ENCODE measurements at places on chromosomes 7 and 10.
A peak's percentile ranks its signal among the peaks of the same experiment; 100 is the strongest.

- peak; percentile 47 for DNase-seq
Measured at GRCh38 chr7:47418601-47419309, 163.2 kb downstream of the TNS3 start.

- DNase-seq: peak; percentile 18
Measured at GRCh38 chr10:45420453-45421192, 46.6 kb downstream of the ALOX5 start.

GRCh38 chr10:61960396-61961120 lies 59.1 kb downstream of the ARID5B start:
- no peak for DNase-seq

DNA sequence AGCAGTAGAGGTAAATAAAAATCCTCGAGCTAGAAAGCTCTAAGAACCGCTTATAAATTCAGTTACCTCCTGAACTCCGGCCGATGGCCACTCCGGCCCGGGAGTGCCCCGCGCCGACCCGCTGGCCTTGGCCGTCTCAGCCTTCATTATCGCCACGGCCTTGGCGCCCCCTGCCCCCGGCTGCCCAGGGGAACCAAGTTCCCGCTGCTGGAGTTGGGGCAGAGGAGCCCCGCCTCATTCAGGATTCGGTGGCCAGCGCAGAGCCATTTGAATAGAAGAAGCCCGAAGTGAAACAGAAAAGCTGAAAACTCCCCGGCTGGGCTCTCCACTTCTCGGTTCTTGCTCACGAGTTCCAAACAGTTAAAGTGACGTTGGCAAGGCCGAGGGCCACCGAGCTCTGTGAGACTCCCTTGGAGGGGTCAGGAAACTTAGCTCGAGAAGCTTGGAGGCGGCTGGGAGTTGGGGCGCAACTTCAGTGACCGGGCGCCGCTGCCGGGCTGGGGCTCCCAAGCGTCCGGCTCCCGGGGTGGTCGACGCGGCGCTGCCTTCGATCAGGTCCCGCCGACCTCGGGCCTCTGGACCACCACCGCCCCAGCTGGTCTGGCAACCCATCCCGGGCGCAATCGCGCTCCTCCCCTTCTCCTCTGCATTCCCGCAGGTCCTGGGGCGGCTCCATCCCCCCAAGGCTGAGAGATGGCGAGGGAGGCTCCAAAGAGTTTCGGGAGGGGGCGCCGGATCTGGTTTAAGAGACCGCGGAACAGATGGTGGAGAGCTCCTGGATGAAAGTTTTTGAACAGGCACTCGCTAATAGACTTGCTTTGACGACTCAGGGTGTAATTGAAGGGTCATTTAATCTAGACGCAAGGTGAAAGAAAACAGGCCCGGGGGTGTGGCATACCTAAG lies 5.8 kb upstream of the FEZF1 start:
- no peak for DNase-seq

DNA sequence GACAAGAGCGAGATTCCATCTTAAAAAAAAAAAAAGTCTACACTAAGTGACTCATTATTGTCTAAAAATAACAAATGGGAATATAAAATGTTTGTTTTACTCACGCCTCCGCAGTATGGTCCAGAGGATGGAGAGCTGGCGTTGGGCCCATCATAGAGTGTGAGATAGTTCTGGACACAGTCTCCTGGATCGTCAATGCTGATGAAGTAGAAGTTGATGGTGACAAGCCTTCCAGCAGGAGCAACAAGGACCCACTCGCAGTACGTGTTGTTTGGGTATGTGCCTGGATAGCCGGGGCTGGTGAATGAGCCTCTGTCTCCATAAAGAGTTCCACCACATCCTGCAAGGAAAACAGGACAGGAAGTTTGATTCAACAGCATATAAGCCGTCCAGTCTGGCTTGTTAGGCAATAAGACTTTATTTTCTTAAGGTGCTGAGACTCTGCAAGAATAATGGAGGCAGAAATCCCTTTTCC lies 11.5 kb upstream of the RSU1 start:
- DNase-seq: peak; percentile 51

- no peak for DNase-seq
Measured at GRCh38 chr7:46169384-46169755, 248.3 kb upstream of the IGFBP3 start.

DNA sequence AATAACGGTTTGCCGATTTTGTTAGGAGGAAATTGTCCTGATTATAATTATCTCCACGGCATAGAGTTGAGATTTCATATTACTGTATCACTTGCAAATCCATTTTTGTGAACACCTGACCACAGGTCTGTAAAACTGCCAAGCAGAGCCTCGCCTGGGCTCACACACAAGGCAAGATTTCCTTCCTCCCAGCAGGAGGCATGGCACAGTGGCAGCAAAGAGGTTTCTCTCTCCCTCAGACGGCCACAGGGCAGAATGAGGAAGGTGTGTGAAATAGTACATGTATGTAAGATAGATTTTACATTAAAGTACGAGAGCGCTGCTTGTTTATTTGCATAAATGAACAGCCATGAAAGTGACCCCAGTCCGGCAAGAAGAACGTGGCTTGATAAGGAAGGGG lies 130.1 kb downstream of the CELF2 start:
- no peak for DNase-seq

DNA sequence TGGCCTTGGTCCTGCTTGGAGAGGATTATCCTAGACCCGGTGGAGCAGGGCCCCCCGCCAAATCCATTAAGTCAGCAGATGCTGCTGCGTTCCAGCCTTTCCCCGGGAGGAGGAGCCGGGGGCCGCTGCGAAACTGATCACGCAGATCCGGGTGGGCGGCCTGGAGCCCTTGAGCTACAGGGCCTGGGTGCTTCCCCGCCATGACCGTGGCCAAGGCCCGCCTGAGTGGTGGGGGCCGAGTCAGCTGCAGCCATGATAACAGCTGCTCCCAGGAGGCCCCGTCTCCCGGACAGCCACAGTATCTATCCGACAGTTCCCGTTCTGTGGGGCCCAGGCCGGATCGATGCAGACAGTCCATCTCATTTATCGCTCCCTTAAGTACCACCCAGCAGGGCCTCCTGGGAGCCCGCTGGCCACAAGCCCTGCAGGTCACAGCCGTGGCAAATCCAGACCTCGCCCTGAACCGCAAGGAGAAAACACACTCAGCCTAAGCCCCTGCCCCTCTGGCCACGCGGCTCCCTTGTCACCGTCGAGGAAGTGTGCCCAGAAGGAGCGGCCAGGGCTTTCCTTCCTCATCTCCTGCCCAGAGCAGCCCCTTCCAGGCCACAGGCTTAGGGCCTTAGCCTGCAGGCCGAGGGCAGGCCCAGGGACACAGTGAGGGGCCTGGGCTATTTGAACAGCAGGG lies 34.4 kb upstream of the SLC29A4 start:
- no peak for DNase-seq

GRCh38 chr10:129921801-129922597 lies 42.1 kb downstream of the EBF3 start:
- DNase-seq: no peak

DNA sequence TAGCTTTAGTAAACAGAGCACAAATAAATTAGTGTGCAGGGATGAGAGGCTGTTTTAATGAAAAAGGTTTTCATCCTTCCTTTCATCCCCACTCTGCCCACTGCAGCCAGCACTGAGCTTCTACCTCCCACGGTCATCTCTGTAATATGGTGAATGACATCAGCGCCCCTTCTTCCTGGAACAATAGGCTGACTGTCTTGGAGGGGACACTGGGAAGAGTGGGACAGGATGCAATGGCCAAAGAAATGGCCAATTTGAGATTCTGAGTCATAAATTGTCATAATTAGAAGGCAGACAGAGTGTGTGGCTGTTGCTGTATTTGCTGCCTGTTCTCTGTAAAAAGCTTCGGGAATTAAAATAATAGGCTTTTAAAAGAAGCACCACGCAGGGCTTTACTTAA lies 126.7 kb upstream of the CALN1 start:
- DNase-seq: no peak

DNA sequence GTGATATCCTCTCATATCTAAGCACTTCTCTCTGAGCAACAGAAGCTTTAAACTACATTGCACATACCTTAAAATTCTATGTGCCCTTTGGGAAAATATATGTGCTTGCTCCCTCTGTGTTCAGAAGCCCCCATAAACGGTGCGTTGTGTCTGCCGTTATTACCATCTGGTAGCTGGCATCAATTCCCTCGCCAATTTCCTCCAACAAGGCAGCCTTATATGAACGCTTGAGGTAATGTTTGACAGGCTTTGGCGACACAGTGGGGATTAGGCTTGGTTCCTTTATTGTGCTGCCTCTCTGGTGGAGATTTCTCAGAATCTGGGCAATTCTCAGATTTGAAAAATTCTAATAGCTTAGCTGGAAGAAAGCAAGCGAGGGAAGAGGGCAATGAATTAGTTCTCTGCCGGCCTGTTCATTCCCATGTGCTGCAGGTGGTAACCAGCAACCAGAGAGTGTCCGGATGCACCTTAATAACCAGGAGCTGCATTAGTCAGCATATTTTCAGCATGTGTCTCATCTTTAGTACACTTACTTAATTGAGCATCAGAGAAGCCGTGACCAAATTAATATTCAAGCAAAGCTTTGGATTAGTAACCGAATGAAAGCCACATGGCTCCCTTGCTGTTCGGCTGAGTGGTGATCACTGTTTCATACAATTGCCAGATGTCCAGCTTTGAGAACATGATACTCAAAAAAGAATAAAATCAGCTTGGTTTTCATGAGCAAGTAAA lies 7.3 kb upstream of the PPP1R17 start:
- no peak for DNase-seq

- no peak for DNase-seq
Measured at GRCh38 chr10:13722747-13723653, 136.2 kb downstream of the PRPF18 start.

DNA sequence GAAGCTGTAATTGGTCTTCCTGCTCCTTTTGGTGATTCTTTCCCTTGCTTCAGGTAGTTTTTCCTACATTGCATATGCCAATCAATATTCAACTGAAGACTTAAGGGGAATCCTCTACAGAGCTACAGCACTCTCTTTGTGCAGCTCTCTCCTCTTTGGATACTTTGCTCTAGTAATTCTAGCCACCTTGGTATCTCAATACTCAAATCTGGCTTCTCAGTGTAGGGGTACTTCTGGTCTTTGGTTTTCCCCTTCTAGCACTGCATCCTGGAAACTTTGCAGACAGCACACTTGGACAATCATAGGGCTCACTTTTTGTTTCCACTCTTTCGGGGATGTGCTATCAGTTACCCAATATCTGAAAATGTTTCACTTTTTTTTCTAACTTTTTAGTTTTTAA lies 9.9 kb downstream of the PHTF2 start:
- DNase-seq: no peak

DNA sequence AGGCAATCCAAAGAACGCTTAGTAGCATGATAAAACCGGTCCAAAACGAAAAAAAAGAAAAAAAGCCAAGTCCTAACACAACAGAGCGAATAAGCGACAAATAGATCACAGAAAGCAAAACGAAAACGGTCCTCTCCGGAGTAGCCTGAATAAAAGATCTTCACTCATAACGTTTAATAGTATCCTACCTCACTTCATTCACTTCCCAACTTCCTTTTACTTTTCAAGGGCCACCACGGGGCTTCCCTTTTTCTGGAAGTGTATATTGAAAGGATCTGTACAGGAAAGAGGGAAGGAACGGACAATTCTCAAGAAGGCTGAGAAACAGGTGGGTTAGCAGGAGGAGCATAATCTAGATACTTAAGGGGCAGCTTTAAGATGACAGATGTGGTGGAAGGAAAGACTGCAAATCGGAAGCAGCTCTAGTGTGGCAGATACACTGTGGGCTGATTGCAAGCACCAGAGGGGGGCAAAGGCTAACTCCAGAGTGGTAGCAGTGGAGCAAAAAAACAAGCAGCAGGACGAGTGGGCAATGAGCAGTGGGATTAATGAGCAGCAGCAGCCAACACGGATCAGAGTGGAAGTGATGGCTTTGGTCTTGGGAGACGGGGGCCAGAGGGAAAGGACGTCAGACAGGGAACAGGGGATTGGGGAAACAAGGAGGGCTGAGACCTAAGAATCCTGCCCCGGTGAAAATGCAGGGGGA lies 866 bp downstream of the CNOT4 start:
- peak; percentile 14 for DNase-seq

DNA sequence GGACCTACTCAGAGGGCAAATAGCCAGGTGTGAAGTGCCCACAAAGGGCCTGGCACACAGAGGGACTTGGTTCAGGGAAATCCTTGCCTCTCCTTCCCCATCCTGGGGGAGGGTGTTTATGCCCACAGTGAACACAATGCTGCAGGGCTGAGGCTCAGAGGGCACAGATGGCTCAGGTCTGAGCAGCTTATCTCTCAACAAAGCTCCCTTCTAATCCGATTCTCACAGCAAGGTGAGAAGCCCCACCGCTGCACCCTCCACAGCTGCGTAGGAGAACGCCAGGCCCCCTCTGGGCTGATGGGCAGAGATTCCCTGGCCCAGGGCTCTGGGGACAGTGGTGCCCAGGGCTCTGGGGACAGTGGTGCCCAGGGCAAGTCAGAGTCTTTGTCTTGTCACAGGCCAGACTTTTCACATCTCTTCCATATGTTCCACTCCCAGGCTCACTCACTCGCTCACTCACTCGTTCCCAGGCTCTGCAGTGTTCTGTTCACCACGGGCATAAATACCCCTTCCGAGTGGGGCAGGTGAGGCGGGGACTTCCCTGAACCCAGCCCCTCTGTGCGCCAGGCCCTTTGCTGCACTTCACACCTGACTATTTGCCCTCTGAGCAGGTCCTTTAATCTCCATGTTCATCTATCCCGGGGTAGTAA lies 8.7 kb upstream of the CDHR1 start:
- DNase-seq: no peak

DNA sequence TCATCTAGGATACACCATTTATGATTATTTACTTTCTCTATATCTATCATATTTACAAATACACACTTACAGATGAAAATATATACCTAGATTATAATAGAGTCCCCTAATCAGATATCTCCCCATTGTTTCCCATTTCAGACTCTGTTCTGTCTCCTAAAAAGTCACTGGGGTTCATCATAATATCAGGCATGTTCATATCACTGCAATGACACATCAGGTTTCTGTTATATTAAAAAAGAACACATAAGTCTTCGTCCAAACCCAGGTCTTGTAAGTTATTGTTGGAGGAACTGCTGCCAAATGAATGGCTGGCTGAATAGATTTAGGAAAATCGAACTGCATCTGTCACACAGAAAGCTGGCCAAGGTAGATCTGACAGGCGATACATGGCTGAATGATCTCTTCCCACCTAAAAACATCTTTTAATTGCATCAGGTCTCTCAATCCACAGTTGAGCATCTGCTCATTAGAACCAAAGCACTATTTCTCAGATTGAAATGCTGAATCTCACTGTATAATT lies 178.7 kb downstream of the CACNA2D1 start:
- no peak for DNase-seq

DNA sequence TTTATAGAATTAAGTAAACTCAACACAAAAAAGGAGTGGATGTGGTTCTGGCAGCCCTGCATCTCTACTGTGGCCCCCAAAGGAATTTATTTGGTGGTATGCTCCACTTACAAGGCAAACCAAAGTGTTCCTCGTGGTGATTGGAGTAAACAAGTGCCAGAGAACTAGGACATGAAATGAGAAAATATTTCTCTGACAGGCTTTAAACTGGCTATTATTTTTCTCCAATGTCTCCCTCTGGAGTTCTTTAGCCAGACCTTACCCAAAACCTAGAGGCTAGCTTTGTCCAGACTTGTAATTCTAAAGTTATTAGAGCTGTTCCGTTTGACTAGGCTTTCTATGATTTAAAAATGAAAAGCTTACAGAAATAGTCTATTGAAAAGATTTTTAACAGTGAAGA lies 990.1 kb downstream of the CNTNAP2 start:
- no peak for DNase-seq

GRCh38 chr7:1040790-1041189 lies 3.6 kb upstream of the GPR146 start:
- peak; percentile 55 for DNase-seq

GRCh38 chr7:80896906-80897598 lies 21.8 kb downstream of the SEMA3C start:
- DNase-seq: no peak

GRCh38 chr7:2953588-2954407 lies 89.9 kb downstream of the CARD11 start:
- DNase-seq: no peak

- DNase-seq: no peak
Measured at GRCh38 chr10:48691812-48692528, 7.3 kb downstream of the WDFY4 start.

All from AG08395 (cell line).